Gastrocnemius medialis (tissue), 4 donors: ENCODE measurements at places on chromosomes 2 and 18.
A peak's percentile ranks its signal among the peaks of the same experiment; 100 is the strongest.

DNA sequence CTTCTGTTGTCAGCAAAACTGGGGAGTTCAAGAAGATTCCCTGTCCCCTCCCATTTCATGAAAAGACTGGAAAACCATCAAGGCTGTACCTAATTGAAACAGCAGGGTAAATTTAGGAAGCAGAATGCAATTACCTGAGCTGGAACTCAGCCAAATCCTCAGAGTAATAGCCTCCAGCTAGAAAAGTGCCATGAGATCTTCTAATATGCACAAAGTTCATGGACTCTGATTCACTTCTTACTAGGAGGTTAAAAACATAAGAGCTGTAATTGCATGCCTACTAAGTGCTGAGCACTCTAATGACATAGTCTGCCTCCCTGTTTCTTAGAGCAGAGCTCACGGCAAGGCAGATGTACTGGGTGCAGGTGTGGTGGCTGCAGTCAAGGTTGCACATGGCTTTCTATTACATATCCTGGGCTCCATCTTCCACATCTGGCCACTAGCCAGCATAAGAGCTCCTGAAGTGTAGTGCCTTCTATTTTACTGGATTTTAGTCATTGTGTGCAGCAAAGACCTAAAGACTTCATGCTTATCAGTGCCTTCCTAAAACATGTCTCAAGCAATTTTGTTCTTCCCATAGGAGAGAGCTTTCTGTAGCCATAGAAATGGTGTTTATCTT is 341.7 kb downstream of the PTPRM start:
- peaks cover 6% of the 10 kb centered on the region for H3K4me1 ChIP-seq
- H3K27ac ChIP-seq, result no peak overlapping the region

- H3K27ac ChIP-seq, result no peak overlapping the region
- DNase-seq, result no peak
- H3K27me3 ChIP-seq, result no peaks in the 10 kb centered on the region
- no peak overlapping the region for H3K4me3 ChIP-seq
- no peaks in the 10 kb centered on the region for H3K36me3 ChIP-seq
These were observed 72.9 kb downstream of the TSN start for GRCh38 chr2:121828281-121828731.

DNA sequence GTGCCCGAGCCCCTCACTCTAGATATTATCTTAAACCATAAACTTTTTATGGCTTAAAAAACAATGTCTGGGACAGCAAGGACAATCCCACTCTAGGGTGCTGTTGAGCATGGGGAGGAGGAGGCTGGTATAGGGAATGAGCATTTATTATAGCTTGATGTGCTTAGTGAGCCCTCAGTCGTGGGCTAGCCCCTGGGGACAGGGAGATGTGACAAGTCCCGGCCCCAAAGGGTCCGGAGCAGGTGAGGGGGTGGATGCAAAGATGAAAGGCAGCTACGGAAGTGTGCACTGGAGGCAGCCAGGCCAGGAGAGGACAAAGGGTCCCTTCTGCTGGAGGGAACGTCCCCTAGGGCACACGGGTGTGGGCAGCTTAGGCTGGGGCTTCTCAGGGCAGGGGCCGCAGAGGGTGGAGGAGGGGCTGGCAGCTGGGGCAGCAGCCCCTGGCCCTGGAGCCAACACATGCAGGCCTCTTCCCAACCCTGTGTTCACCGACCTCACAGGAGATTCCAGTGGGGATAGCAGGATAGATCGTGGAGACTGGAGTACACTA is 106.3 kb upstream of the GPC1 start:
- H3K27ac ChIP-seq, result no peak overlapping the region
- peaks cover 3% of the 10 kb centered on the region for H3K4me1 ChIP-seq
- H3K27me3 ChIP-seq, result no peaks in the 10 kb centered on the region
- H3K4me3 ChIP-seq, result no peak overlapping the region
- DNase-seq, result no peak

DNA sequence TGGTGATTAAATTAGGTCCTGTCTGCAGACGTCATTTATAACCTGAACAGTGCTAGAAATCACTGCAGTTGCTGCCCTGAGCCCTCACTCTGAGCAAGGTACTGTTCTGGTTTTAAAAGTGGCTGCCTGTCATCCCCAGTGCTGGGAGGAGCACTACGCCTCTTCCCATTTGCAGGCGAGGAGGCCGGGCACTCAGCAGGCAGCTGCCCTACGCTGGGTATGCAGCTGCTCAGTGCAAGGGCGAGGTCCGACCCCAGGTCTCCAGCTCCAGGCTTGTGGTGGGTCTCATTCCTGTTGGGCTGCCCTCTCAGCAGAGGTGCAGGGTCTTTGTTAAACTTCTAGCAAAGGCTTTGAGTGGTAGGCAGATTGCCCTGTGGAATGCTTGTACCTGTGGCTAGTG is 15.7 kb downstream of the CNDP2 start:
- peaks cover 89% of the 10 kb centered on the region for H3K36me3 ChIP-seq
- no peaks in the 10 kb centered on the region for H3K27me3 ChIP-seq
- no peaks in the 10 kb centered on the region for H3K4me1 ChIP-seq
- no peak overlapping the region for H3K4me3 ChIP-seq
- DNase-seq, result no peak
- H3K27ac ChIP-seq, result no peak overlapping the region

DNA sequence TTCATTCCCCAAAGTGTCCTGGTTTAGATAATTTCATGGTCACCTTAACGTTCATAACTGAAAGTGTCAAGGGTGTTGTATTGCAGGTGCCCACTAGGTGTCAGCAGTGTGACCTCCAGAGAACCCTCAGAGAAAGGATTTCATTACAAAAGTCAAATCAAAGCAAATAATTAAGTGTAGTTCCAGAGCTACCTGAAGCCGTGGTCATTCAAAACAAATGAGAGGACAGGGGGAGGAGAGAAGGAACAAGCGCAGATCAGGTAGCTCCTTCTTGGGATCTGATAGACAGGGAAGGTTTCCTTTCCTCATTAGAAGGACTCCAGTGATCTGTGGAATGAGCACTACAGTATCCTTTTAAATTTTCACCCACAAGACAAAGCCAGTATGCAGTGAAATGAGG is at the start of gene SLC9A4:
Gene SLC9A4, plus strand, starts transcription at position 207 of the 400 bp plus-strand sequence. CDS start 534 bp downstream, outside the sequence.
- no peaks in the 10 kb centered on the region for H3K27me3 ChIP-seq
- no peak within 1 kb of the TSS for H3K27ac ChIP-seq
- no peak within 1 kb of the TSS for H3K4me3 ChIP-seq
- peak; percentile 22 for DNase-seq
- no peaks in the 10 kb centered on the region for H3K4me1 ChIP-seq
- no peaks in the 10 kb centered on the region for H3K36me3 ChIP-seq

- no peaks in the 10 kb centered on the region for H3K36me3 ChIP-seq
- H3K27ac ChIP-seq, result no peak overlapping the region
- H3K4me3 ChIP-seq, result no peak overlapping the region
- no peak for DNase-seq
- H3K4me1 ChIP-seq, result no peaks in the 10 kb centered on the region
These were observed 383.9 kb upstream of the HS6ST1 start for GRCh38 chr2:128702616-128703015.
